Lower leg skin (tissue), 4 donors: ENCODE measurements at places on chromosomes 2 and 18. TPM values are rescaled to one million over a fixed set of nuclear protein-coding genes. Genes with fewer than 3 reads are reported as not detected.

DNA sequence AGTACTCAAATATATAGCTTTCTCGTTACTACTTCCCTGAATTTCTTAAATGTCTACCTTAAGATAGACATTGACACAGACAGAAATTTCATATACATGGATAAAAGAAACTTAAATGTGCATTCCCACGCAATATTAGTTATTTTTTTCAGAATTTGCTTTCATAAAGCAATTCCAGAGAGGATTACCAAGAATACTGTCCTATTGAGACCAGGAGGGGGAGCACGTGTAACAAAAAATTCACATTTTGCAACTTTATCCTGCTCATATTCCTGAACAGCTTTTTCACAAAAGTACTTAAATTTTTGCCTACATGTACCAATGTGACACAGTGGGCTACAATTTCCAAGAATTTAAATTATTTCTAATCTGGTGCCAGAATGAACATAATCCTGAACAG, 30.7 kb upstream of the ERCC3 start:
- no peak for DNase-seq

DNA sequence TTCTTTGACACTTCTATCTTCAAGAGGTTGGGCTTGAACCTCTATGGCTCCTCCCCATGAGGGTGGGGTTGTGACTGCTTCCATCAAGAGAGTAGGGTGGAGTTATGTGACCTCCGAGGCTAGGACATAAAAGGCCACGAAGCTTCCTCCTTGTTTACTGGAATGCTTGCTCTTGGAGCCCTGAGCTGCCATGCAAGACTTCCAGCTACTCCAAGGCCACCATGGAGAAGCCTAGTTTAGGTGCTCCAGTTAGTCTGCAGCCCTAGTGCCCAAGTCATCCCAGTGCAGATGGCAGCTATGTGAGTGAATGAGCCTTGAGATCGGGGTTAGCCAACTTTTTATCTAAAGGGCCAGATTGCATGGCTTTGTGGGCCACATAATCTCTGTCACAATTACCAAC, 2.4 kb upstream of the MERTK start:
- no peak for DNase-seq

DNA sequence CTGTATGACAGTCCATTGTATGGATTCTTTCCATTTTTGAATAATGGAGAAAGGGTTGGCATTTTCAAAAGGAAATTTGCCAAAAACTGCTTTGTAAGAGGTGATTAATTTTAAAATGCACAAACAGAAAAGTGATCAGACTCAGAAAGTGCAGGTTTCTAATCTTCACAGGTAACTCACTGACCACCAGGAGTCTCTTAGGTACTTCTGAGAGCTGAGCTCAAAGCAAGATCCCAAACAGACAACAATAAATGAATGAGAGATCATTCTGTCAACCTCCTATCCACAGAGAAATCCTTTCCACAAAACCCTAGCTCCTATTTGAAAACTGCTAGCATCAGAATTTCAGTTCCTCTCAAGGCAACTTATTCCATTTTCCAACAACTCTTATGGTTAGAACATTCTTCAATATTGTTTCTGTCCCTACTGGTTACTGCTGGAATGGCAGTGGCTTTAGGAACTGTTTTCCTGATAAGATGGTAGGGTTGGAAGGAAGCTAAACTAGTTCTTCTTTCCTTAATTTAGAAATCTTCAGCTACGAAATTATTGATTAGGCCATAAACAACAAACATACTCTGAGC, 20.6 kb upstream of the HAAO start:
- DNase-seq, result no peak

GRCh38 chr18:58649966-58650816, 21.1 kb upstream of the MALT1 start:
- DNase-seq, result no peak

GRCh38 chr2:233011268-233011650, 1.8 kb downstream of the NGEF start:
- peak; percentile 21 for DNase-seq

DNA sequence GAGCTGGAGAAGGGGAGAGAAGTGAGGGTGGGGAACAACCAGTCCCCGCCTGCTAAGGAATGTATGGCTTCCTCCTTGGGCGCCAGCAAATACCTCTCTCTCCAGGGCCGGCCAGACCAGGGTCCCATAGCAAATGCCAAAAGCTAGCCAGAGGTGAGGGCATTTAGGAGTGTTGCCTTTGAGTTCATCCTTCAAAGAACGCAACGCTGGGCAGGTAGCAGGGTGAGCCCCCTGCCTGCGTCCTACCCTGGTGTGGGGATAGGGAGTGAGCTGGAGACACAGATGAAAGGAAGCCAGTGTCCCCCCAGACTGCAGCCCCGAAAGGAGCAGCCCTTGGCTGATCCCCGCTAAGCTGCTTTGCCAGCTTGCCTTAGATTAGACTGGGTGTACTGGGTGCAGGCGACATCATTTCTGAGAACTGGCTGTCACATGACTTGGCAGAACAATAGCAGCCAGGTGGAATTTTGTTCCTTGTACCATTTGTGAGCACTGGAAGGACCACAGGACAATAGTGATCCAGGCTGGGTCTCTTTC, 40.4 kb downstream of the KLHL29 start:
- peak; percentile 79 for DNase-seq

- DNase-seq, result no peak
Observed at GRCh38 chr2:39849064-39849463, 70.0 kb upstream of the THUMPD2 start.

- DNase-seq, result no peak
Observed at GRCh38 chr18:57856128-57856527, 53.0 kb upstream of the ATP8B1 start.

GRCh38 chr2:37868866-37869265, 56.2 kb upstream of the RMDN2 start:
- DNase-seq, result no peak

DNA sequence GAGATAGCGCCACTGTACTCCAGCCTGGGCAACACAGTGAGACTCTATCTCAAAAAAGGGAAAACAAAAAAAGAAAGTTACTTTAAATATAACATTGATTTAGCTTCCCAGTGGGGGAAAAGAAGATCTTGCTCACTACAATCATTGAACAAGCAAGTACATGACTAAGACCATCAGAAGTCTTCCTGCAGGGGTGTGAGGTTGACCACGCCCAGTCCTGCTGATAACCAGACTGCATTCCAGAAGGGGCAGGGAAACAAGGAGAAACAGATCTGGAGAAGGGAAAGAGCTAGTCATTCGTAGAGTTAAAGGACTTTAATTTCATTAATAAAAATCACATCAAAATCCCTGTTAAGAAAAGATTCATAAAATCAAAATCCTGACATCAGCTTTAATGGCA, 77.5 kb downstream of the EPHA4 start:
- DNase-seq, result no peak

- DNase-seq, result no peak
Observed at GRCh38 chr2:33503002-33503401, 26.6 kb downstream of the RASGRP3 start.

GRCh38 chr2:167908786-167909185, 338.6 kb downstream of the STK39 start:
- DNase-seq, result no peak

Gene TNFAIP6
- 0.58 TPM for total RNA-seq

Gene CNDP1
- total RNA-seq, result not detected
